CD4-positive, alpha-beta T cell treated with Interleukin-2 at 100 ng/mL for 4 hours (primary cell): ENCODE measurements at places on chromosomes 12 and 14.

DNA sequence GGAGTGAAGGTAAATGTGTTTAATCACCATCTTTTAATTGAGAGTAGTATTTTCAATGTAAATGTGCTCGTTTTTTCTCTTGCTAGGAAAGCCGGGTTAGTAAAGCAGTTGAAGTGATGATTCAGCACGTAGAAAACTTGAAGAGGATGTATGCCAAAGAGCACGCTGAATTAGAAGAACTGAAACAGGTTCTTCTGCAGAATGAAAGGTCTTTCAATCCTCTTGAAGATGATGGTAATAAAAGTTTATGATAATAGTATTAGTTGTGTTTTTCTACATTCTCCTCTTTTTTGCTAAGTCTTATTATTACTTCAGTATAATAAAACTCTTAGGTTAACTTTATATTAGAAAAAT is 93.9 kb downstream of the DNAI7 start:
- DNase-seq: no peak

GRCh38 chr14:58665773-58666500 is 28.2 kb downstream of the DACT1 start:
- no peak for DNase-seq

GRCh38 chr12:7844116-7844515 is 28.6 kb downstream of the SLC2A14 start:
- no peak for DNase-seq

- no peak for DNase-seq
Measured at GRCh38 chr12:8637666-8638065, 25.0 kb downstream of the MFAP5 start.

GRCh38 chr12:14619741-14620501 is 52.2 kb upstream of the PLBD1 start:
- DNase-seq: no peak

DNA sequence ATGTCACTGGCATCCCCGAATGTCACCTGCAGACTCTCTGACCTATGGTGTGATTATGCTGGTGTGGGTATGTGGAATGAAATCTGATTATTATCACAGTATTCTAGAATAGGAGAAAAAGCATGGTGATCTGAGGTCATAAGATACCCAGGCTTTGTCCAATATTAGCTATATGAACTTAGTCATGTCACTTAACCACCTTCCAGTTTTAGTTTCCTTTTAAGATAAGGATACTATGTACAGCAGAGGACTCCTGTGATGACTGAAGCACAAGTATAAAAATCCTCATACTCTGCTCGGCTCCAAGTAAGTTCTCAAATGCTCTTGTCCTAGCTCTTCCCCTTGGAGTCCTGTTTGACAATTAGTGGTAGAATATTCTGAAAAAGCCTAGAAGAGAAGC is 2.8 kb downstream of the GNS start:
- DNase-seq: no peak

- DNase-seq: no peak
Measured at GRCh38 chr14:65723348-65723747, 310.8 kb downstream of the FUT8 start.

DNA sequence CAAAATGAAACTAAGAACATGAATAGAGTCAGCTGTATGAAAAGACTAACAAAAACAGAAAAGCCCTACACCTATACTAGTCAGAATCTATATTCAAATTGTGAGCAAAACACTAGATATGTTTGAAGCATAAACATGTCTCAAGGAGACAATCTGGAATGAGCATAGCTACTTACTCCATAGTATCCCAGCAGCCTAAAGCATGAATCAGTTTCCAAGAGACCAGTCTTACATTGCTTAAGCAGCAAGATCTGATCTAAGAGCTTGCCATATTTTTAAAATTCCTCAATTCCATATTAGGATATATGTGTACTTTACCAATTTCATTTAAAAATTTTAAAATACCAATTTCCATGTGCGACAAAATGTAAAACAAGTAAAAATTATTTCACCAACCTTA is 7.7 kb downstream of the CAPS2 start:
- DNase-seq: no peak

- no peak for DNase-seq
Measured at GRCh38 chr12:104632724-104633201, 176.0 kb downstream of the CHST11 start.

- DNase-seq: no peak
Measured at GRCh38 chr12:71019282-71019831, 98.8 kb upstream of the PTPRR start.

- DNase-seq: no peak
Measured at GRCh38 chr12:125455556-125455955, 390.3 kb downstream of the AACS start.

GRCh38 chr12:20457582-20457981 is 89.2 kb downstream of the PDE3A start:
- no peak for DNase-seq

GRCh38 chr14:35400648-35401421 is 3.7 kb downstream of the NFKBIA start:
- DNase-seq: no peak

- no peak for DNase-seq
Measured at GRCh38 chr12:48819986-48820725, 1.9 kb downstream of the CACNB3 start.

DNA sequence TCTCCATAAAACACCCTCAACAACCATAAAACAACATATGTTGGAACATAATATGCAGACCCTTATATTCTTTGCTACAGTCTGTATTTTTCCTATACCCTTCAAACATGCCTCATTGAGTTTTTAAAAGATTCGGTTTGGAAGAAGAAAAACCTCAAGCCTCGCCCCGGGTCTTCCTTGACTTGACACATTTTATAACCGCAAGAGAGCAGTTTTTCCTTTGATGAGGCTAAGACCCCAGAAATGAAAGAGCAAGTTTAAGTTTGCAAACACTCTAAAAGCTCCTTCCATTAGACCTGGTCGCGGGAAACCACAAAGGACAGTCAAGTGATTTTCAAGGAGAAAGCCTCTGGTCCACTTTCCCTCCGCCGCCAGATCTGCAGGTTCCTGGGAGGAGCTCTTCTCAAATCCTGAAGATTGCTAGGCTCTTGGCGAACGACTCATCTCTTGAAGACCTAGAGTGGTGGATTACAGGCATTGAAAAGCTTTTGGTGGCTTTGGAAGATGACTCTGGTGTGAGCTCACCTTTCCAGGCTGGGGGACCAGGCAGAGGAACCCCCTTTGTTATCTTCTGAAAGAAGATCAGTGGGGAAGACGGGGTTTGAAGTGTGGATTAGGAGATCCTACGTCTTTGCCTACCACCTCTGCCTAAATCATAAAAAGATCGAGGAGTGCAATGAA is at the start of gene ASCL4:
TSS of gene ASCL4 (plus strand) at position 356 of the 681 bp plus-strand sequence. CDS start 515 bp downstream, outside the sequence.
- no peak for DNase-seq

DNA sequence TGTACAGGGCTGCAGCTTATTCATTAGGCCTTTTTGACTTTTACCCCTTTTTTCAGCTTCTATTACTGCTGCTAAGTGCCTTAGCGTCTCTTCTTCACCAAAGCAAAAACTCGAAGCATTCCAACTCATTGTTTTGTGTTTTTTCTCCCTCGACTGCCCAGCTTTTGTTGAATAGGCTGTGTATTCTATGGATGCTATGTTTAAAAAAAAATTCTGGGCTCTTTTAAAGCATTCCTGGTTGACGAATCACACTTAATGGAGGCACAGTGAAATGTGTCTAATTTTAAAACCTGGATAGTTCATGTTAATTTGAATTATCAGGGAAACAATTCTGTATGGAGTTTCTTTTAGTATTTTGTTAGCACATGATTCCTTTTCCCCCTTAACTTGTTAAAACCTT is 29.7 kb downstream of the KTN1 start:
- DNase-seq: no peak

DNA sequence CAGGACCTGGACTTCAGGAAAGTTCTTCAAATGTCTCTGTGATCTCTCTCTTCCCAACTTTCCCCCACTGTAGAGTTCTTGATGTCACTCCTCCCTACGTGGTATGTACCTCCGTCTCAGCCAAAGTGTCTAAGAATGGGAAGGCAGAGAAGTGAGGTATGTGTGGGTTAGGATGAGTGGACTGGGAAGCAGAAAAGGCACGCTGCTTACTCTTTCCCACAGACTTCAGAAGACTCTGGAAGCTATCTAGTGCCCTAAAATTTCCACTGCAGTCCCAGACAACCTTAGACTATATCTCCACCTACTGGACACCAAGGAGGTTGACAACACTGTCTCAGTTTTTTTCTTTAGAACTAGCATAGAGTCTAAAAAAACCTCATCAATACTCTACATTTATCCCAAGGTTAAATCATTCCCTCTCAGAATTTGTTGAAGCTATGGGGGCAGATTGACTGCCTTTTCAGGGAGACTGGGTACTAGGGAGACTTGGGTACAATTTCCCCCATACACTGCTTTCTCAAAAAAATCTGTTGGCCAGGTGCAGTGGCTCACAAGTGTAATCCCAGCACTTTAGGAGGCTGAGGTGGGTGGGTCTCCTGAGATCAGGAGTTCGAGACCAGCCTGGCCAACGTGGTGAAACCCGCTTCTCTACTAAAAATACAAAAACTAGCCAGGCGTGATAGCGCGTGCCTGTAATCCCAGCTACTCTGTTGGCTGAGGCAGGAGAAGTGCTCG is 20.6 kb upstream of the ITGA5 start:
- peak; percentile 61 for DNase-seq

DNA sequence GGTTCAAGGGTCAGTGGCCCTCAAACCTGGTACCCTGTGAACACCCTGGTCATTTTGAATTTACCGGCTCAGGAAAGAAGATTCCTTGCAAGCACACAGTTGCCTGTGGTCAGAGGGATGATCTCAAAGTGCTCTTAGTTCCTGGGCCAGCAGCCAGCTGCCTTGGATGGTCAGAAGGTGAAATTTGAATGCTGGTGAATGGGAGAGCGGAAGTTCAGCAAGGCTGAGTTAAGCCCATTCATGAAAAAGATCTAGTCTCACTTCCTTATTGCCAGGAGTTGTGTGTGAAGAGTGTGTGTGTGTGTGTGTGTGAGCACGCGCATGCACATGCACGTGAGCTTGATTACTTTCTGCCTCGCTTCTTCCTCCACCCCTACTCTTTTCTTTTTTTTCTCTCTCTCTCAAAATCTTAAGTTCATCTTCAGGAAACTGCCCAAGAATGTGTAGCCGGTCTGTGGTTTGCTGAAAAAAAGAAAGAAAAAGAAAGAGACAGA is 155.5 kb upstream of the CCND2 start:
- peak; percentile 34 for DNase-seq

DNA sequence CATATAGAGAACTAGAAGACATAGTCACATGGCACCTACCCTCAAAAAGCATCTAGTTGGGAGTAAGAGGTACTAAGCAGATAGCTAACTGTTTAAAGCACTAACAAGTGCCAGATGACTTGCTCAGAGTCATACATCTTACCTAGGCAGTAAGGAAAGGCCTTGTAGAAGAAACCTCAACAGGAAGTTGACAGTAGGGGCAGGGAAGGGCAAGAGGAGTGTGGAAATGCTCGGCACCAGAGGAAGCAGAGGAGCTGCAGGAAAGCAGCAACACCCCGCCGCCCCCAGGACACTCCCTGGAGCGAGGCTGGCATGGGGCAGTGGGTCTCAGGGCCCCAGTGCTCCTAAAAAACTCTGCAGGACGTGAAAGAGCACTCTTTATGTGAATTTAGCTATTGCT is 92.9 kb downstream of the PPP2R5C start:
- peak; percentile 33 for DNase-seq

DNA sequence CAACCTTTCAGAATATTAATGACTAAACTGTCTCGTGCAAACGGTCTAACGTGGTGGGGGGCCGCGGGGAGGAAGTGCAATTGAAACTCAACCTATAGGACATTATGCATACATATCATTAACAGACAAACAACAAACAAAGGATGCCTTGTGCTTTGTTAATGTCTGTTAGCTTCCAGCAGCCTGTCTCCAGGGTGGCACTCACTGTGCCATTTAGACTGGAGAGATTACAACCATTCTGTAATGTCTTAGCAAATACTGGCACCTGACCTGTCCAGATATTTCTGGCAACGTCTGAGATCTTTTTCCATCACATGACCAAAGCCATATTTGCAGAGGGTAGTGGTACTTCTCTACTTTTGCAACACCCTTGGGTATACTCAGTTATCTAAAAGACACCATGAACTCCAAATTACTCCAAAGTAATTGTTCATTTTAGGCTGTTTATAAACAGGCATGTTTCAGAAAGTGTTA is 11.6 kb downstream of the BHLHE41 start:
- no peak for DNase-seq

DNA sequence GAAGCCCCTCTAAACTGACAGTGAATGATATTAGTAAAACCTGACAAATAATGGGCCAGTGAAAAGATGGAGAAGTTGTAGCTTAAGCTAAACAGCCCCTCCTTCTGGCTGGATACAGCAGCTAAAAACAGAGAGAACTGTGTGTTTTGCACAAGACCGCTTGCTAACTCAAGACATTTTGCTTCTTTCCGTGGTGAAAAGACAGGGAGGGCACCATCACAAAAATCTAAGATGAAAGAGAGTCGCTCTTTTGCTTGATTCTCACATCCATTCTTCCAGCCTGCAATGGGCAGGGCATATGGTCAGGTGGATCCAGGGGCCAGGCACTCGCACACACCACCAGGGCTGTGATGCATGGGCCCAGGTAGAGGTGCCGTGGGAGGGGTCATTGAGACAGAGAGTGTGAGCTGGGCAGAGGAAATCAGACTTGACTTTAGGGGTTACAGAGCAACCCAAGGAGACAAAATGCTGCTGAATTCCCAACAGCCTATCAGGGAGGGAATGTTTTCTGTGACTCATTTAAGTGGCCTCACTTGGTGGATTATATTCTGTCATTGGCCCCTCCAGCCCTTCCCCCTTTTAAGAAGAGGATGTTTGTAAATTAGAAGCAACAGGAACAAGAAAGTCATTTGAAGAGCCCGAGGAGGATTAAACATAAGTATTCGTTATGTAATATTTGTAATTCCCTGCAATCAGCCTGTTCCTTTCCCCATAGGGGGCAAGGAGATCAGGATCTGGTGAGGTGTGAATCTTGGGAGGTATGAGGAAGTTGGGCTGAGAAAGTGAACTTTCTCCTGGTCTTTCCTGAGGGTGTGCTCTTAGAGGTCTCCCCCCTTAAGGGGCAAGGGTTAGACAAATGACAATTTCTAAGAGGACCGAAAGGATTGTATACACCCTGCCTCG is 12.3 kb downstream of the EMP1 start:
- DNase-seq: peak; percentile 18

DNA sequence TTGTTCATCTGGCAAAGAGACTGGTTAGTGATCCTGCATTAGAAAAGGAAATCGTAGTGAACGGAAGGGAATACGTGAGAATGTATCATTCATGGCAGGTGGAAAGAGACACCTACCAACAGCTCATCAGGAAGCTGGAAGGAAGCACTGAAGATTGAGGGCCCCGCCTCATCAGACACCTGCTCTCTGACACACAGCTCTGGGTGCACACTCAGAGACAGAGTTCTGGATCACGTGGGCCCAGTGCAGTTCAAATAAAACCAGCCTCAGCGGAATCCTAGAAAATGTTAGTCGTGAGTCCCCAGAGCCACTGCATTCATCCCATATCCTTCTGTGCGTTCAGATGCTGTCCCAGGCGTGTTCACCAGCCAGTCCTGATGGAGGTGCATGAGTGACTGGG is 129.7 kb downstream of the GLT1D1 start:
- DNase-seq: no peak

DNA sequence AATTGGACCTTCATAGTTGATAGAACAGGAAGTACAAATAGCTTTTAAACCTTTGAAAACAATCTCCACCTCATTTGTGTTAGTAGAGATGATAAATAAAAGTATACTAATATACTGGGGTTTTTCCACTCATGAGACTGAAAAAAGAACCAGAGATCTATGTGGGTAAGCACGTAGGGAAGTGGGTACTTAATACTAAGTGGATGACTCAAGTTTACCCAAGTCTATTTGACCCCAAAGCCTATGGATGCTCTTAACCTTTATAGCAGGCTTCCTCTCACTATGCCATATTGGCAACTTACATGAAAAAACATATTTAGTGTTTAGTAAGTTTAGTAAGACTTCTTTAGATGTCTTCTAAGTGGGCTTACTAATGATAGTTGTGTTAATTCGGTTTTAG is 49.2 kb upstream of the CHPT1 start:
- DNase-seq: no peak
